ENCODE measurements at places on chromosomes 7 and 10.
A peak's percentile ranks its signal among the peaks of the same experiment; 100 is the strongest.

GRCh38 chr10:34635111-34635510 lies 180.0 kb downstream of the PARD3 start:
- no peak for DNase-seq

- no peak for DNase-seq
Measured at GRCh38 chr10:25646371-25646770, 287.7 kb upstream of the MYO3A start.

- DNase-seq: no peak
Measured at GRCh38 chr10:10492420-10492819, 525.3 kb upstream of the CELF2 start.

GRCh38 chr7:157604661-157605381 lies 268.0 kb downstream of the DNAJB6 start:
- no peak for DNase-seq

DNA sequence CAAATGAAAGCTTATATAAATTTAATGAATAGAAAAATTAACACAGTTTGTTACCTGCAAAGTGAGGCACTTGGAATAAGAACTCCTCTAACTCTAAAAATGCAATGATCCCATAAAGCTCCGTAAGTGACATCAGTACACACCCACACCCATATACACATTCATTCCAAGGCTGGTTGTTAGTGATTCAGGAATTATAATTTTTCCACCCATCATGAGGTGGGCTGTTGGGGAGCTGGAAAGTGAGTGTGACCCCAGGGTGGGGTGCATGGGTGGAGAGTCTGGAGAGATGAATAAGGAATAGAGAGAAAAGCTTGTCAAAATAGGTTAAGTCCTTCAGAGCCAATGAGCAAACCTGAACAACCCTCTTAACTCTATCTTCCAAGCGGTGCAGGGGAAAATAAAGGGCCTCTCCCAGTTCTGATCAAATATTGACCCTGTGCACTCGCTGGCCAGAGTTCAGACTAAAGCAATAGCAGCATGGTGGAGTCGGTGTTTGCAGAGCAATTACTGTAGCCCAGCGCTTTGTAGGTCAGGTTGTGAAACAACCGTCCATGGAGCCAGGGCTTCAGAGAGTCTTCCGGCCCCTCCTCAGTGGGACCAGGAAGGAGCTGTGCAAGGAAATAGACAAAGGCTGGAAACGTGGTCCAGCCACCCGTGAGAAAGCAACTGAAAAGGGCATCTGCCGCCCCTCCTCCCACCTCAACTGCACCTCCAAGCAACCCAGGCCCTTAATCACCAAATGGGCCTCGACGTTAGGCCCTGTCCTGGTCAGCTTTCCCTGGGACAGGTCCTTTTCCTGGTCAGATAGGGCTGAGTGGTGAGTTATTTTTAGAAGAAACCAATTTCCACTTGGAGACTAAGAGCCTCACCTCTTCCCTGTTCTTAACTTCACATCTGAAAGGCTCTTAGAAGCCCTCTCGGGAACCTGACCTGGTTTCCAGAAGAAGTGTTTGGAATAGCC lies 61.2 kb downstream of the SH3PXD2A start:
- peak; percentile 87 for DNase-seq

DNA sequence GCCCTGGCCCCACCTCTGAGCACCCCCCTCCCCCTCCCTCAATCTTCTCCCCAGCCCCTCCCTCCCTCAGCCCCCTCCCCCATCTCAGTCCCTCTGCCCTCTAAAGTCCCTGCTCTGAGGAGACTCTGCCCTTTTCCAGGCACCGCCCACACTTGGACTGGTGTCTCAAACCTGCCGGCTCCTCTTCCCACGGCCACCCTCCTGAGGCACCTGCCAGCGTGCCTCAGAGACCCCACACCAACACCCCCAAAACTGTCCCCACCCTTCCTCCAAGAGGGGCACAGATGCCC lies 34.6 kb upstream of the HSPB1 start:
- DNase-seq: no peak

- DNase-seq: no peak
Measured at GRCh38 chr10:73183667-73184281, 15.9 kb downstream of the FAM149B1 start.

DNA sequence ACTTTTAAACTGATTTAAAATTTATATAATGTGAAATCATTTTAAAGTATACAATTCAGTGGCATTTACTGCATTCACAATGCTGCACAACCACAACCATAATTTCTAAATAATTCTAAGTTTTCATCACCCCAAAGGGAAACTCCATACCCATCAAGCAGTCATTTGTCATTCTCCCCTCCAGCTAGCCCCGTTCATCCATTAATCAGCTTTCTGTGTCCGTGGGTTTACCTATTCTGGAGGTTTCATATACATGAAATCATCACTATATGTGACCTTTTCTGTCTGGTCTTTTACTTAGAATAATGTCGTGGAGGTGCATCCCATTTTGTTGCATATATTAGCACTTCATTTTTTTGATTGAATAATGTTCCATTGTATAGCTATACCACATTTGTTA lies 214.1 kb downstream of the ADK start:
- DNase-seq: no peak

DNA sequence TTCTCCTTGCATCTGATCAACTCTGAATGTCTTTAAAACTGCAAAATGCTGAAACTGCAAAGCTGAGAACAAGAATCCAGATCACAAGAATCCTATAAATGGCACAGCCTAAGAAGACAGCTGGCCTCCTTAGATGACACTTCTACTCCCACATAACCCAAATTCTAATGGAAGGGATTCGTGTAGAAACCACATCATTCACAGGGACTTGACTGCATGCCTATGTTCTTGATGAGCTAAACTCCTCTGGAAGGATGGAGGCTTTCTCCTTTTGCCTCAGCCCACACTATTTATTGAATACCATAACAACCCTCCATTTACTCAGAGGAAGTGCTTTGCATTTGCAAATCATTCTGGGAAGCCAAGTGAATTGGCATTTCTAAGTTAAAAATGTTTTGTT lies 252.5 kb upstream of the VWC2 start:
- no peak for DNase-seq

DNA sequence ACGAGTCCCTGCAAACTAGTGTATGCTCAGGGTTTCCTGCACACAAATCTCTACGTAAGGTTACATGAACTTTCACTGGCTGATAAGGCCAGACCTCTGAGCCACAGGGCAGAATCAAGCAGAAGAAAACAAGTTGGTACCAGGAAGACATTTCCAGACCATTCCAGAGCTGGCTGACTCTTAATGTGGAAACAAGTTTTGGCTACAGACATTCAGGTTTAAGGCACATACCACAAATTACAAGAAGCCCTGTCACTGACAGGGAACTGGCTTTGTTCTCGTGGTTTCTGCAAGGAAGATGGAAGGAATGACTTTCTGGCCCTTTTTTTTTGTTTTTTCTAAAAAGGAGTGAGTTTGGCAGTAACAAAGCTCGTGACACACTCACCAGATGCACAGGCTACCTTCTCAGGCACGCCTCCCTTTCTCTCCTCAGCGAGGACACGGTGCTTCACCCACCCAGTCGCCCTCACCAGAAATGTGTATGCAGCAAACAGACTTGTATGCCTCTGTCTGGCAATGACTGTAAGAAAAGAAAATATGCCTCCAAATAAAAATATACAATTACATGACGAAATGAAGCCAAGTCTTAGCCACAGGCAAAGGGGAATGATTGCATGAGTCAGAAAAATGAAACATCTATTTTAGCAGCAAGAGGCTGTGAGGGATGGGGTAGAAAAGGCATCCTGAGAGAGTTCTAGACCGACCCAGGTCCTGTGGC lies 22.6 kb downstream of the PLAC9 start:
- DNase-seq: no peak

GRCh38 chr7:91942312-91942711 lies 1.6 kb downstream of the AKAP9 start:
- no peak for DNase-seq

DNA sequence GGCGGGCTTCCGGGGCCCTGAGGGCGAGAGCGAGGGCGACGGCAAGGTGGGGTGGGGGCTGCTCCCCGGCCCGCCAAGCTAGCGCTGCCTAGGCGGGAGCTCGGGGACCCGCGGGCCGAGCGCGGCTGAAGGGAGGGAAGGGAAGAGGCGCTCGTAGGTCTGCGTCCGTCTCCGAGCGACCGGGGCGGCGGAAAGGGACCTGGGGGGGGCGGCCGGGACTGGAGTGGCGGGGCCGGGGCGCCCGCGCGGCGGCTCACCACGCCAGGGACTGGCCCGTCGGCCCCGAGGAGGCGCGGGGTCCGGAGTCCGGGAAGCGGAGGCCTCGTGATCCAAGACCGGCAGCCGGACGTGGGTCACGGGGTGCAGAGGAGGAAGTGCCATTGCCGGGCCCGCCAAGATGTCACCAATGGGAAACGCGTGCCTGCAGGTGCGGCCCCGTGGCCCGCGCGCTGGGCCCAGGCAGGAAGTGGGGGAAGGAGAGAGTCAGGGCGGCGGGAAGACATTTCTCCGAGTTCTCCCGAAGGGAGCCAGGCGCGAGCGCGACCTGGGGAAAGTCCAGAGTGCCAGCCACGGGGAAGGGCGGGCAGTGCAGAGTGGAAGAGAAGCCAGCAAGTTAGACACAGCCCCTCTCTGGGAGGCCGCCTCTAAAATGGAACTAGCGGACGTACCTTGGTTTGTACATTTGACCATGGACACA lies 11.9 kb downstream of the HNRNPF start:
- DNase-seq: peak; percentile 94

DNA sequence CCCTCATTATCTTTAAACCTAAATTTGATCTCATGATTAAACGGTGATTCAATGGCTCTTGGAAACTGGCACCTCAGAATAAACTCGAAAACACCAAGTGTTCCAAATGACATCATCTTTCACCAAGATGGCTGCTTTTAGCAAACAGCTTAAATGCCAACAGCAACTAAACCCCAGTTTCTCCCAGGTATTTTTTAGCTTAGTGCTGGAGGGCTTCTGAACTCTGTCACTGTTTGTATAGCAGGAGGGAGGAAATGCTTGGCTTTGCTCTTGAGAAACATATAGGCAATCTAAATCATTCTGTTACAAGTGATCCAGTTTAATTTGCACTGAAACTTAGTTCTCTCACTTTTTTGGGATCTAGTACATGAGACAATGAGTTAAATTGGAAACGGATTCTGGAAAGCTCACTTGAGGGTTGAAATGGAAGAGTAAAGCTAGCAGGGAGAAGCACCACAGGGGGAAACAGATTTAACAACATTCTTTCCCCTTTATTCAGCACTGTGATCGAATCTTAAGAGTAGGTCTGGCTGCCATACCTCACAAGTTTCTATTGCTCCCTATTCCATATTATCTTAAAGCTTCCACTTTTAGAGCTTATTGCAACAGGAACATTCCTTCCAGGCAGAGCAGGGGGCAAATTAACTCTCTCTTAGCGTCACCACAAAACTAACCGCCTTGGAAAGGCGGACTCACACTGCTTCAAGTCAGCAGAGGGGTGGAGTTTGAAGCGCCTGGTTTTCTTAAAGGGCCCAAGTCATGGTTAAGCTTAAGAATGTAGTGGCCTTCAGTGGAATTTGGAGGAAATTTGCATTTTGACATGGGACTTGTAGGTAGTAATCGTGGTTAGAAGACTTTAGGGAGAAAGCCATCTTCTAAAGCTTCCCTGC lies 1.8 kb upstream of the CCDC6 start:
- DNase-seq: peak; percentile 82

DNA sequence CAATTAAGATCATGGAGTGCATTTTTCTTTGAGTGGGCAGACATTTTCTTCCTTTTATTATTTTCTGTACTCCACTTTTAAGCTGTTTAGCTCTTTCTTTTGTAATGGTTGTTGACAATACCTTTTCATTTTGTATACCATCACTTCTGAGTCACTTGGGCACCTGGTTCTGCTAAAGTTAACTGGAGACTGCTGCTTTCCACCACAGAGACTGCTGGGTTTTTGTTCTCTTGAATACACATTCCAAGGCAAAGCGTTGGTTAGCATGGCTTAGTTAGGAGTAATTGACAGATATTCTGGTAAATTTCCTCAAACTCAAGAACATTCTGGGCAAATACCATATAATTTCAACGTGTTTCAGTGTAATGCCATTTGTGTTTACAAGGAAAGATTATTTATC lies 541.9 kb upstream of the CELF2 start:
- no peak for DNase-seq

DNA sequence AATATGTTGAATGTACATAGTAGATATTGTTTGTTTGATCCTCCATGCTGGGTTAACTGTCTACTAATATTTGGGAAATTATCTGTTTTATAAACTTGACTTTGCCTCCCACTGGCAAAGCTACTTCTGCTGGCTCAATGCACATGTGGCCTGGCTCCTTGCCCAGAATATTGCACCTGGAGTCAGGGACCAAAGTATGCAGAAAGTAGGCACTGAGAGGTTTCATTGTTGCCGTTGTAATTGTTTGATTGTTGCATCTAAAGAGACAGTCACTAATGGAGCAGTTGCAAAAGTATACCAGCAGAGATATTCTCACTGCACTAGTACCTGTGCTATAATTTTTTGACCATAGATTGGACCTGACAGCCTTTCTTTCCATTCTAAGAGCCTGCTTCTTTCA lies 137.8 kb upstream of the CNTNAP2 start:
- DNase-seq: no peak

DNA sequence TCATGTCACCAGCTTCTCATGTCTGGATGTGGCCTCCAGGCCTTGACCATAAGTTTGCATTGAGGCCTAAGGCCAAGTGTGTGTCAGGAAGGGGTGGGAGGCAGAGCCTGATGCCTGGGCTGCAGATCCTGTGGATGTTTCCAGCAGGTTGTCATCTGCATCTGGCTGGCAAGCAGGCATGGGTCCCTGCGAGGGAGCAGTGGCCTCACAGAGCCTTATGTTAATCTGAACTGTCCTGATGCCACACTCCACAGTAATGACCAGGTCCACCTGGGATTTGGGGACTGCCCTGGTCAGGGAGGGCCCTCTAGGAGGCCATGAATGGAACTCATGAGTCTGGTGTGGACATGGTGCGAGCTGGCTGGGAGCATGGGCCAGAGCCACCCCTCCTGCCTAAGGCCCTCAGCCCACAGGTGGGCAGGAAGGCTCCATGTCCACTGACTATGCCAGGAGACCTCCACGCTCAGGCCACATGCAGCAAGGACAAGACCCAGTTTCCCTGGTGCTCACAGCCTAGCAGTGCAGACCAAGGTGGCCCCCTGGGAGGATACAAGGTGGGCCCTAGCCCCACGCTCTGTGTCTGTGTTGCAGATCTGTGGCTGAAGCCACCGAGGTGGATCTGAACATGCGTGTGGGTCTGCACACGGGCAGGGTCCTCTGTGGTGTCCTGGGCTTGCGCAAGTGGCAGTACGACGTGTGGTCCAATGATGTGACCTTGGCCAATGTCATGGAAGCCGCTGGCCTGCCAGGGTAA lies 83.1 kb downstream of the ADCY1 start:
- DNase-seq: no peak

GRCh38 chr7:20412032-20412431 lies 81.3 kb downstream of the ITGB8 start:
- DNase-seq: no peak

DNA sequence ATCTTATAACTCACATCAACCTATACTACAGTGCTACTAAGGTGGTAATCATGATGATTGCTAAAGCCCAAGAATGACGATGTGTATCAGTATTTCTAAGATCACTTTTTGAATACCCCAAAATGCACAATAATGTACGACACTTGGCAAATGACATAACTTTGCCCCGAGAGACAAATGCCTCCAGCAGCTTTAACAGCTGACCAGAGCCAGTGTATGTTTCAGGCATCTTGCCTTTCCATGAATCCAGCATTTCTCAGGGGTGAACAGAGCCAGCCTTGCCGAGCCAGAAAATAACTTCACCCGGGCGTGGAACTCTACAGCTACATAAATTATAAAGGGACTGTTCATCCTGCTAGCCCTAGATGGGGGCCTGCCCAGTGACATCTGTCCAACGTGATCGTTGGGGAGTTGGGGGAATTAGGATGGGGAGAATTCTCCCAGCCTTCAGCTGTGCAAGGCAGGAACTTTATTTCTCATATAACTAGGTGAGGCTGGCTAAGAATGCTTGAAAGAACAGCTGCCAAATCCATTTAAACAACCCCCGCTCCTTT lies 1.8 kb downstream of the IGFBP3 start:
- no peak for DNase-seq
